ENCODE measurements at places on chromosomes 7 and 10. TPM values are rescaled to one million over a fixed set of nuclear protein-coding genes. Genes with fewer than 3 reads are reported as not detected.

DNA sequence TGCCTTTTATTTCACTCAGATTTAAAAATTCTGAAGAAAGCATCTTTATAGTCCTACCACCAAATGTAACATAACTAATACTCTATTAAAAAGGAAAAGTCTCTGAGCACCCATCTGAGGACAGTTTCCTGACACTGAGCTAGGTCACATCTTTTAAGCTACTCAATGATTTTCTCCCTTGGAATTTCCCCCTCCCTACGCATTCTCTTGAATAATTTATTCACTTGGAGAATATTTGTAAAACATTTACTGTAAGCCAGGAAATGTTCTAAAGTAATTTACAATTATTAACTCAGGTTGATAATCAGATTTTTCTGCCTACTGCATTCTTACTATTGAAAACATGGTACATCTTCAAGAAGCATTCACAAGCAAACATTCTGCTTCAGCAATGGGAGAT lies 297.2 kb upstream of the VSTM2A start:
- no peaks in the 10 kb centered on the region for H3K27me3 ChIP-seq
- H3K27ac ChIP-seq = no peak overlapping the region
- H3K36me3 ChIP-seq = no peaks in the 10 kb centered on the region
- no peak for DNase-seq
- no peaks in the 10 kb centered on the region for H3K4me1 ChIP-seq

GRCh38 chr10:21488246-21488956 lies 37.1 kb downstream of the SKIDA1 start:
- H3K27me3 ChIP-seq = no peaks in the 10 kb centered on the region
- H3K36me3 ChIP-seq = no peaks in the 10 kb centered on the region
- no peaks in the 10 kb centered on the region for H3K4me1 ChIP-seq
- H3K4me3 ChIP-seq = no peak overlapping the region

DNA sequence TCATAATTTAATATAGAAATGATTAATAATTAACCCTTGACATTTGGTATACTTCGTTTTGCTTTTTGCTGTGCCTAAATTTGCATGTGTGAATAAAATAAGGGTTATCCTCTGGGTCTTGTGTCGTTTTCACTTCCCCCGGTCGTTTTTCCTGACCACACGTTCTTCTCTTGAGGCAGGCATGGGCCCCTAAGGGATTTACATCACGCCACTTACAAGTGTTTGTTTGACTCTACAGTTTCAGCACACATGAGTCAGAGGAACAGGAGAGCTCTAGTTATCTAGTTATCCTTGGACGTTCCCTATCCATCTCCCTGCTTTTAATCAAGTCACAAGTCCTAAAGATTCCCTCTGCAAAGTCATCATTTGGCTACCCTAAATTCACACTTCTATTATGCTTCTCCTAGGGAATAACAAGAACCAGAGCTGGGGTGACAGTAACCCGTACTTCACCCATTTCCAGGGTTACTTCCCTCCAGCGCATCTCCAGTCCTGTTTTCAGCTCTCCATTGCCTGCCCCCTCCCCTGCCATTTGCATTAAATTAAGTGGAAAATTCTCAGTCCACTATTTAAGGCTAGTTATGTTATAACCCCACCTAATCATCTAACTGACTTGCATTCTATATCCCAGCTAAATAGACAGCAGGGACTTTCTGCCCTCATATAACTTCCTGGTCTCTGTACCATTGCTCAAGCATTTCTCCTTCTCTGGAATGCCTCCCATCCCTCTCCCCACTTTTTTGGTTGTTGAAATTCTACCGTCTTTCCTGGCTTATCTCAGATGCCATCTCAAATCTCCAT lies 206.9 kb downstream of the PTEN start:
- no peak for DNase-seq
- no peaks in the 10 kb centered on the region for H3K27me3 ChIP-seq
- no peak overlapping the region for H3K4me3 ChIP-seq
- H3K36me3 ChIP-seq = no peaks in the 10 kb centered on the region
- H3K27ac ChIP-seq = no peak overlapping the region

DNA sequence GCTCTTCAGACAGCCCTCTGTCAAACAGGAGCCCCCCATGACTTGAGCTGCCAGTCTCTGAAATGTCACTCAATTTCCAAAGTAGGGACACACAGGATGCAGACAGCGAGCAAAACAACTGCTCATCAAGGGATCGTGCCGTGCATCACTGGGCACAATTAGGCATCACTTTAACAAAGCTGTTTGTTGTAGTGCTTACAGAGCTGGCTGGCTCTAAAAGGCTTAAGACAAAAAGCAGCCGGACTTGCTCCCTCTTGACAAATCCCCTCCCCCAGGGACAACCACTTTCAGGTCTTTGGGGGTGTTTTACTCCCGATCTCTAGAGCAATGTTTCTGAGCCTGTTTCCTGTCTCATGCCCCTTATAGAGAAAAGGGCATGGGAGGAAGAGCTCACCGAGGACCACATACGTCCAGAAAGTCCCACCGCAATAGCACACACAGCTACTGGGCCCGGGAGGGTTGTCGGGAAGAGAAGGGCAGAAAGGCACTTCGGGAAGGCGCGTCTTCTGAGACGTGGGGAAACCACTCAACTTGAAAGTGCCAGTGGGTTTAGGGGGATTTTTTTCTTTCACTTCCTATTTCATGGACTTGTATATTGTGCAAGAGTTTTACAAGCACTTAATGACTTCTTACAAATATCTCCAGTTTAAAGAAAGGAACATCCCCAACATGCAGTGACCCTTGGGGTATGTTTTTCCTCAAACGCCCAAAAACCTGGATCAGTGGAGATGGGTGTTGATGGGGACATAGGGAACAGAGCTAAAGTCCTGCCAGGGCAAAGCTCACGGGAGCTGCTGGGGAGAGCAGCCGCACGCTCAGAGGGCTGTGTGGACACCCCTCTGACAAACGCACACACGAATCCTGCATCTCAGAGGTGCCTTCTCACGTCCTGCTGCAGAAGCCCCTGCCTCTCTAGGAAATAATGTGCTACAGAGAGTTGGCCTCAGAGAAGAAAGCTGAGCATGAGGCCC lies 27.1 kb downstream of the LRRC20 start:
- no peaks in the 10 kb centered on the region for H3K36me3 ChIP-seq
- H3K4me1 ChIP-seq = no peaks in the 10 kb centered on the region
- no peak overlapping the region for H3K27ac ChIP-seq
- no peaks in the 10 kb centered on the region for H3K27me3 ChIP-seq

DNA sequence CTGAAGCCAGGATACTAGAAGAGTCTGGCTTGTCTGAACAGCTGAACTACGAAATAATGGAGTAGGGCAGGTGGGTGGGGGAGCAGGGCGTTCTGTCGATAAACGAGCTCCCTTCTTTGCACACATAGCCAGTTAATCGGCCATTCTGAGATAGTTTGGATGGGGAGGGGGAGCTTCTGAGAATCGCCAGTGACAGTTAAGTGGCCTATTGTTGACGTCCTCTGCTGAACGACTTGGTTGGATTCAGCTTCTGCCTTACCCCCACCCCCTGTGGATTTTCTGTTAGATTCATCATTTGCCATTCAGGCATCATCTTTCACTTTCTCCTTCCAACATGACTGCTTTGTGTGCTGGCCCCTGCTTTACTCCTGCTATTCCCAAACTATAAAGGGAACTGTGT lies 520 bp downstream of the CPA5 start:
- H3K36me3 ChIP-seq = no peaks in the 10 kb centered on the region
- no peaks in the 10 kb centered on the region for H3K4me1 ChIP-seq
- no peaks in the 10 kb centered on the region for H3K27me3 ChIP-seq
- no peak for DNase-seq
- H3K27ac ChIP-seq = no peak overlapping the region

DNA sequence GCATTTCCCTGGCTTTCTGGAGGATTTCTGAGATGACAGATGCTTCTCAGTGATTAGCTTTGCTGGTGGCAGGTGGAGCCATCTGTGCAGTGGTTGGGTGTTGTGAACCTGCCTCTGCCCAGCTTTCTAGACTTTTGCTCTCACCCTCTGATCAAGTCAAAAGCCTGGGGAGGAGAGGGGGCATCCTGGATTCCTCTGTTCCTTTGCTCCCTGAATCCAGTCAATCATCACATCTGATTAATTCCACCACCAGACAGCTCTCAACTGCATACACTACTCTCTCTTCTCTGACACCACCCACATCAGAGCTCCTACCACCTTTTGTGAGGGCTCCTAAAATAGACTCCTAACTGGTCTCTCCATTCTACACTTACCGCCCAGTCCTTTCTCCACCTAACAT lies 283.5 kb downstream of the WDR11 start:
- no peak for DNase-seq
- peaks cover 3% of the 10 kb centered on the region for H3K4me1 ChIP-seq
- no peak overlapping the region for H3K4me3 ChIP-seq
- no peak overlapping the region for H3K27ac ChIP-seq
- H3K36me3 ChIP-seq = no peaks in the 10 kb centered on the region
- H3K27me3 ChIP-seq = no peaks in the 10 kb centered on the region

- no peaks in the 10 kb centered on the region for H3K27me3 ChIP-seq
- H3K4me3 ChIP-seq = no peak overlapping the region
- H3K36me3 ChIP-seq = no peaks in the 10 kb centered on the region
- H3K27ac ChIP-seq = no peak overlapping the region
Measured at GRCh38 chr10:58665361-58665760, 152.7 kb downstream of the BICC1 start.

The ADAMTS14 gene
- 0.07 TPM for total RNA-seq

The HUS1 gene
- total RNA-seq = 19.3 TPM

The HMX3 gene
- not detected for total RNA-seq

The CYP26C1 gene
- 0.05 TPM for total RNA-seq

The SDK1 gene
- 3.2 TPM for total RNA-seq

The PIP gene
- not detected for total RNA-seq

Data from ovary (tissue), 10 donors.